Tibial nerve (tissue), 4 donors: ENCODE measurements at places on chromosomes 4 and X. TPM values are rescaled to one million over a fixed set of nuclear protein-coding genes. Genes with fewer than 3 reads are reported as not detected.

- no peaks in the 10 kb centered on the region for H3K36me3 ChIP-seq
- H3K4me3 ChIP-seq = peak overlapping the region; percentile 51
- no peaks in the 10 kb centered on the region for H3K27me3 ChIP-seq
- peaks cover 9% of the 10 kb centered on the region for H3K4me1 ChIP-seq
These were observed 648 bp upstream of the SCD5 start for GRCh38 chr4:82799006-82799881.

GRCh38 chrX:68757731-68758130 is 71.1 kb upstream of the EFNB1 start:
- H3K27me3 ChIP-seq = no peaks in the 10 kb centered on the region
- no peak for DNase-seq
- H3K4me3 ChIP-seq = no peak overlapping the region
- no peaks in the 10 kb centered on the region for H3K4me1 ChIP-seq

- no peaks in the 10 kb centered on the region for H3K27me3 ChIP-seq
- no peak for DNase-seq
- H3K36me3 ChIP-seq = no peaks in the 10 kb centered on the region
- no peak overlapping the region for H3K27ac ChIP-seq
- no peak overlapping the region for H3K4me3 ChIP-seq
These were observed 240.9 kb downstream of the AR start for GRCh38 chrX:67784712-67785111.

GRCh38 chr4:176883681-176884418 is 91.1 kb upstream of the VEGFC start:
- no peaks in the 10 kb centered on the region for H3K4me1 ChIP-seq
- no peak overlapping the region for H3K27ac ChIP-seq
- no peak overlapping the region for H3K4me3 ChIP-seq
- H3K36me3 ChIP-seq = no peaks in the 10 kb centered on the region
- no peaks in the 10 kb centered on the region for H3K27me3 ChIP-seq
- DNase-seq = no peak

DNA sequence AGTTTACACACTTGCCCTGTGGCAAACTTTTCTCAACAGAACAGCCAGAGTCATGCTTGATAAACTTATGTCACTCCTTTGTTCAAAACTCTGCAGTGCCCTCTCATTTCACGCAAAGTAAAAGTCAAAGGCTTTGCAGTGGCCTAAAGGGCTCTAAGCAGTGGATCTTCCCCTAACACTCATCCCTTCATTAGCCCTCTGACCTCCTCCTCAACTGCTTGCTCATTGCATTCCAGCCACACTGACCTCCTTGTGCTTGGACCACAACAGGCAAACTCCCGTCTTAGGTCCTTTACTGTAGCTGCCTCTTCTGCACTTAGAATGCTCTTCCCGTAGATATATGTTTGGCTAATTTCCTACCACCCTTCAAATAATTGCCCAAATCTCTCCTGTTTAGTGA is 5.6 kb downstream of the PRDM5 start:
- H3K4me3 ChIP-seq = no peak overlapping the region
- H3K27ac ChIP-seq = no peak overlapping the region
- peaks cover 8% of the 10 kb centered on the region for H3K36me3 ChIP-seq
- H3K27me3 ChIP-seq = no peaks in the 10 kb centered on the region

DNA sequence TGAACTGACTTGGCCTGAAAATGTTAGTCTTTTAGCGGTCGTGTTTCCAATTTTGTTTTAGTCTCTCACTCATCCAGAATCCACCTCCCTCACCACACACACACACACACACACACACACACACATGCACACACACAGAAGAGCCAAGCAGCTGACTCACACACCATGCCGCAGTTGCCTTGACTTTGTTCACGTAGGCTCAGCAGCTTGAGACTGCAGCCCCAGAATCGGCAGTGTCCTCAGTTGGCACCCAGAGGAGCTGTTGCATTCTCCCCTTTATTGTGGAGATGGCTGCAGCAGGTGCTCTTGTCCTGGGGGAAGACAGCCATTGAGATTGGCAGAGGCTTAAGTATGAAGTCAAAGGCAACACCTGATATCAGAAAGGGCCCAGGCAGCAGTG is 20.9 kb upstream of the XPNPEP2 start:
- H3K4me1 ChIP-seq = no peaks in the 10 kb centered on the region
- no peaks in the 10 kb centered on the region for H3K27me3 ChIP-seq
- no peak overlapping the region for H3K27ac ChIP-seq
- H3K36me3 ChIP-seq = no peaks in the 10 kb centered on the region

- no peak for DNase-seq
- H3K4me1 ChIP-seq = no peaks in the 10 kb centered on the region
- no peaks in the 10 kb centered on the region for H3K27me3 ChIP-seq
- no peak overlapping the region for H3K27ac ChIP-seq
- H3K4me3 ChIP-seq = no peak overlapping the region
- no peaks in the 10 kb centered on the region for H3K36me3 ChIP-seq
These were observed 4.6 kb upstream of the ZNF185 start for GRCh38 chrX:152892999-152893891.

DNA sequence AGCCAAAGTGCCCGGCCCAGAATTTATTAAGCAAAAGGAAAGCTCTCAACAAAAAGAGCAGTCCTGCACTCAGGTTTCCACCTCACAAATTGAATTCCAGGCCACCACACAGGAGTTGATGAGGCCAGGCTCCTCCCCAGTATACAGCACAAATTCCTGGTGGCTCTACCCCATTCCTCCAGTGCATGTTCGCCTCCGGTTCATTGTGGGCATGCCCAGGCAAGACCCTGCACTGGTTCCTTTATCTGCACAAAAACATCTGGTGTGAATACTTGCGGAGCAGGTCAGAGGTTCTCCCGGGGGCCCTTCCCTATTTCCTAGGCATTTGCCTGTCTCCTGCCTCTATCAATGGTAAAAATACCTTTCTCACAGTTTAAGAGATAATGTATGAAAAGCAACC is 195.2 kb upstream of the ANXA10 start:
- no peaks in the 10 kb centered on the region for H3K36me3 ChIP-seq
- DNase-seq = no peak
- H3K27ac ChIP-seq = no peak overlapping the region
- no peaks in the 10 kb centered on the region for H3K4me1 ChIP-seq

- H3K27ac ChIP-seq = no peak overlapping the region
- no peak overlapping the region for H3K4me3 ChIP-seq
- no peaks in the 10 kb centered on the region for H3K36me3 ChIP-seq
- no peaks in the 10 kb centered on the region for H3K4me1 ChIP-seq
- H3K27me3 ChIP-seq = no peaks in the 10 kb centered on the region
- DNase-seq = no peak
These were observed 28.9 kb downstream of the HOPX start for GRCh38 chr4:56652196-56652595.

- no peak for DNase-seq
- no peaks in the 10 kb centered on the region for H3K27me3 ChIP-seq
- H3K36me3 ChIP-seq = peaks cover 65% of the 10 kb centered on the region
- H3K27ac ChIP-seq = no peak overlapping the region
- H3K4me3 ChIP-seq = no peak overlapping the region
- no peaks in the 10 kb centered on the region for H3K4me1 ChIP-seq
These were observed 67.2 kb downstream of the BLTP1 start for GRCh38 chr4:122219356-122219755.

DNA sequence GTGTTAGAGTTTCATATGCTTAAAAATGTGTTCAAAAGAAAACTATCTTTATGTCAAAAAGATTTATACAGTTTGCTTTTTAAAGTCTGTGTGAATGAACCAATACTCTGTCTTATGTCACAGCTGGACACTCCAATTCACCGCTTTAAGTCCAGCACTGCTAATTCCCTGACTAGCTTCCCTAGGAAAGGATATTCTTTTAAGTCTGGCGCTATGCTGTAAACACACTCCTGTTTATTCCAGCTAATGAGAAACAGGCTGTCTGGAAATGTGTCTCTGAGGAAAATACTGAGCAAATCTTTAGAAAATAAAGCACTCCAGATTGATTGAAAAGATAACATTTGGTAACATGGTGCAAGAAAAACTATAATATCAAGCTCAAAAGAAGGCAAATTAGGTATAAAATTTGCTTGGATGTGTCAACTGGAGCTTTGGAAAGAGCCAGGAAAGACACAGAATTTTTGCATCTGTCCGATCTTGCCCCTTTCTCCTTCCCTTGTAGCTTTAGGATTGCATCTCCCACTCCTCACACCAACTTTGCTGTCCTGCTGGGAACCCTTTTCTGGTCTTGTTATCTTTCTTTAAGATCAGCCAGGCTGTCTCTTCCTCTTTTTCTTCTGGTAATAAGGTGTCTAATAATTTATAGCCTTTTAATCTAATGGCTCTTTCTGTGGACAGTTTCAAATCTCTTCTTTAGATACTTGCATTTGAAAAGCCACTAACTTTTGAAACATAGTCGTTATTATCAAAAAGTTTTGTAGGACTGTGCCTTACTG is 40.9 kb upstream of the VEGFC start:
- H3K27me3 ChIP-seq = no peaks in the 10 kb centered on the region
- no peaks in the 10 kb centered on the region for H3K36me3 ChIP-seq
- no peak overlapping the region for H3K4me3 ChIP-seq
- H3K4me1 ChIP-seq = no peaks in the 10 kb centered on the region
- no peak overlapping the region for H3K27ac ChIP-seq
- no peak for DNase-seq

Gene SFRP2
- total RNA-seq = 9.9 TPM

Gene UGT2A3
- not detected for total RNA-seq

Gene PAGE2
- total RNA-seq = not detected

Gene BBS12
- total RNA-seq = 6.7 TPM
